ENCODE measurements at places on chromosomes 12 and 14.

DNA sequence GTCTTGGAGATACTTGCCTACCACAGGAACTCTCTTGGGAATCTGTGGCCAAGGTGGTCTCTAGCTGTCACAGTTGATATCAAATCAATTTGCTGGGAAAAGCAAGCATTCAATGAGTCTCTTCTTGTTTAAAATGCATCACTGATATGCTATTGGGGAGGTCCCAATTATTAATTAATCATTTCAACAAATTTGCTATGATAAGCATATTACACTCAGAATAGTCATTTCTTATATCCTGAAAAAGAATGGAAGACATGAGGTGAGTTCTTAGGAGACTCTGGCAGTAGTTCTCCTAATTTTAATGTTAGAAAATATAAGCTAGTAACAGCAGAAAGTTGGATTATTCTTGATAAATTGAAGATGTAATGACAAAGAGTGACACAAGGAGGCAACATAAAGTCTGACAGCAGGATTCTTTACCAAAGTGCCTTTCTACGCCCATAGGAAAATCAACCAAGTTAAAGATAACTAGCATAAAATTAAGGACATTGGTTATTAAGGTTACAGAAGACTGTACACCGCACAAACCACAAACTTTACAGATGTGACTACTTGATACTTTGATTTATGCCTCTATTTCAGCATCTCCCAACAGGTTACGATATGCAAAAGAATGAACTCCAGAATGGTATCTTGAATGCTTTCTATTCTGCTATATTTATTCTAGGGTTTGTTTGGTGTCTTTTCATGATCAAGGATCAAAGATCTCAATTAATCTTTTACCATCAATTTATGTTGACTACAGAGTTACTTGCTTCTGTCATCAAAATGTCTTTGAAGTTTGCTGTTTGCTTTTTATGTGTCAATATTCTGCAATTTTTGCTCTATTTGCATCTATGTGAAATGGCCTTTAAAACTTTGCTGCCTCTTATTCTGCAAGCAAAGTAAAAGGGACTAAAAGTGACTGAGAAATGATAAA is 349.6 kb upstream of the CLEC14A start:
- DNase-seq, result no peak

GRCh38 chr12:95322326-95322725 is 104.7 kb downstream of the VEZT start:
- DNase-seq, result no peak

- DNase-seq, result no peak
These were observed 5.6 kb downstream of the P2RX7 start for GRCh38 chr12:121138284-121138683.

DNA sequence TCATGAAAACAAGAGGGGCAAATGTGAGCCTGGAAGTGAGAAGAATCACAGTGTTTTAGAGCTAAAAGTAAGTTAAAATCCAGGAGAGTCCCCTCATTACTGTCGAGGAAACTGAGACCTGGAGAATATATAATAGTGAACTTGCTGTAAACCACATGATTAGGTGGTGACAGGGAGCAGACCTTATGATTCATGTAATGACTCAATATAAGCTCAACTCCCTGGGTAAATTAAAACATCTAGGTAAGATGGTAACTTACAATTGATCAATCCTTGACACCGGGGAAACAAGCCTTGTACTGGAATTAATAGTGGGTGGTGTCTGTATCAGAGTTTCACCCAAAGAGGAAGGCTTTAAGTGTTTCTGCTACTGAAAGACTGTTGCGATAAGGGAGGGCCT is 269.3 kb downstream of the SNAPC1 start:
- DNase-seq, result no peak

DNA sequence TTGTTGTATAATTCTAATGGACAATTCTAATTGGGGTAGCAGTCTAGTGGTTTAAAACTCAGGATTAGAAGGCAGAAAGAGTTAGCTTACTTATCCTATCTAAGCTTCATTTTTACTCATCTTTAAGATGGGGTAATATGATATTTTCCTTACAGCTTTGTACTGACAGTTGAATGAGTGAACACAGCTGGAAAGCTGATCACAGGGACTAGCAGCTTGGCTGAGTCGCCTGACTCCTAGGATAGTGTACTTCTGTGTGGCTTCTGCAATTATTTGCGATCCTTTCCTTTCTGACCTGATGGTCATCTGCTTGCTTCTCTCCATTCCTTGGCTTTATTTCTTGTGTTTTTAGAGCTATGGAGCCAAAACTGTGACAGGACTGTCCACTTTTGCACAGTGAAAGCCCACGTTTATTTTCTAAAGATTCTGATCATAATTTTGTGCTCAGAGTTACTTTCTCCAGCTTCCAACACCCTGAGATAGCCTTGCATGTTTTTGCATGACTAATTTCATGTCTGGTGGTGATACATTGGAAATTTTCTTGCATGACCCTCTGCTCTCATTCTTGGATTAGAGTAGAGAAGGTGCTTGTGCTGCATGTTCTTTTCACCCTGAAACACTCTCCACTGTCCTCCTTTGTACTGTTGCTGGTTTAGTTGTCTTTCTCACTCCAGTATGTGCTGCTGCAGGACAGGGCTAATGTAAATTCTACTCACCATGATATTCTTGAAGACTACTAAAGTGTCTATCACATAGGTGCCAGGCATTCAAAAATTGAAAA is 377.0 kb upstream of the ATP2B1 start:
- DNase-seq, result no peak

DNA sequence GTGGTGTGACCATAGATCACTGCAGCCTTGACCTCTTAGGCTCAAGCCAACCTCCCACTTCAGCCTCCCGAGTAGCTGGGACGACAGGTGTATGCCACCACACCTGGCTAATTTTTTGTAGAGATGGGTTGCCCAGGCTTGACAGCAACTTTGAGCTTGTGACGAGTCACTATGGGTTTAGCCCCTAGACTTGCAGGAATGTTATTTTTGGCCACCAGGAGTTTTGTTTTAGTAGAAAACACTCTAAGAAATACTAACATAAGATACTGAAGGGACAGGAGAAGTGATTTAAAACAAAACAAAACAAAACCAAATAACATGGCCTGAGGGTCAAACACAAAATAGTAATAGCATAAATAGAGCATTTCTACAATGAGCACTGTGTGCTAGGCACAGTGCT is 26.4 kb downstream of the SETD3 start:
- peak; percentile 17 for DNase-seq

GRCh38 chr12:70982991-70983390 is 62.5 kb upstream of the PTPRR start:
- no peak for DNase-seq

DNA sequence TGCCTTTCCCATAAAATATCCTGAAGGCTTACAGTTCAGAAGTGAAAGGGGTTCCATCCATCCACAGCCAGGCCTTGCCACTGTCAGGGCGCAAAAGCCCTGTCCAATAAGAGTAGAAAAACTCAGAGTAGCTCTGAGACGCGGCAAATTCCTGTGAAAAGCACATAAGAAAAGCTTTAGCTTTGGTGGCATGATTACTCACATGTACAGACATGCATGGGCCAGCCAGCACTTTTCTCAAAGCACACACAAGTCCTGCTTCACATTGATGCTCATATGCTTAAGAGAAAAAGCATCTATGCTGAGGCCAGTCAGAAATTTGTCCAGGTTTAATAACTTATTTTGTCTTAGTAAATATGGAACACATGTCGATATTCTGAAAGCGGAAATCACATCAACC is 25.5 kb downstream of the CLEC1A start:
- DNase-seq, result no peak

- DNase-seq, result peak; percentile 49
These were observed 446 bp upstream of the ZNF641 start for GRCh38 chr12:48351022-48351708.

GRCh38 chr14:54818201-54819133 is 84.2 kb downstream of the GCH1 start:
- peak; percentile 34 for DNase-seq

GRCh38 chr14:103725739-103726395 is 10.3 kb downstream of the ZFYVE21 start:
- no peak for DNase-seq

GRCh38 chr12:9079883-9080675 is 35.6 kb downstream of the A2M start:
- DNase-seq, result no peak

- peak; percentile 85 for DNase-seq
These were observed 49.9 kb upstream of the PLEKHG3 start for GRCh38 chr14:64654246-64654900.

- no peak for DNase-seq
These were observed 261.4 kb upstream of the TMTC1 start for GRCh38 chr12:30045171-30045570.

DNA sequence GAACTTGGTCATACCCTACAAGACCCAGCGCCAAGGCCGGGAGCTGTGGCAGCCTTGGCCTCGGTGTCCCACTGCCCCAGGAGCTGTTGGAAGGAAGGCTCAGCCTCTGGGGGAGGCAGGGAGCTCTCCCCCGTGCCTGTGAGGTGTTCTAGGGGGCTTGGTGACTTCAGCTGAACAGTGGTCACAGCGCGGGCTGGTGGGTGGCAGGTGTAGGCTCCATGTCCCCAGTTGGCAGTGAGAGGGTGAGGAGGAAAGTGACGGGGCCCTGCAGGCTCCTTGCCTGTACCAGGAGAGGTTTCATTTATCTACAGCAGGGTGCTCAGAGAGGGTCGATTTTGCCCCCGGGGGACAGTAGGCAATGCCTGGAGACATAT is 47.5 kb downstream of the DLK1 start:
- no peak for DNase-seq

Measured in hepatic stellate cell (primary cell).